ENCODE measurements at places on chromosomes 7 and 10.
A peak's percentile ranks its signal among the peaks of the same experiment; 100 is the strongest.

DNA sequence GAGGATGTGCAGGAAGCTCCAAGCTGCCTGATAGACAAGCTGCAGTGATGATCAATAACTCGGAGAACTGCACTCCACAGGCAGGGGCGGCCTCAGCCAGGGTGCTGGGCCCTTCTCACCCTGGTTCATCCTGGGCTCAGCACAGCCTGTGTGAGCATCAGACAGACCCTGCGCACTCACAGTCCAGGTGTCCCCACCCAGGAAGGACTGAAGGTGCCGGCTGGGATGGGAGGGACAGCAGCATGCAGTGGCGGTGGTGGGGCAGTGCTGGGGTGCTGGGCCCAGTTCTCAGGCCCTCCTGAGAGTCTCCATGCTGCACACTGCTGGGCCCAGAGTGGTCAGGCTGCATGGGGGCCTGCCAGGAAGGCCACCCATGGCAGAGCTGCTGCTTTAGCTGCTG is 74.1 kb downstream of the ITIH5 start:
- DNase-seq = no peak

GRCh38 chr10:60932756-60933155 is 11.2 kb downstream of the RHOBTB1 start:
- no peak for DNase-seq

DNA sequence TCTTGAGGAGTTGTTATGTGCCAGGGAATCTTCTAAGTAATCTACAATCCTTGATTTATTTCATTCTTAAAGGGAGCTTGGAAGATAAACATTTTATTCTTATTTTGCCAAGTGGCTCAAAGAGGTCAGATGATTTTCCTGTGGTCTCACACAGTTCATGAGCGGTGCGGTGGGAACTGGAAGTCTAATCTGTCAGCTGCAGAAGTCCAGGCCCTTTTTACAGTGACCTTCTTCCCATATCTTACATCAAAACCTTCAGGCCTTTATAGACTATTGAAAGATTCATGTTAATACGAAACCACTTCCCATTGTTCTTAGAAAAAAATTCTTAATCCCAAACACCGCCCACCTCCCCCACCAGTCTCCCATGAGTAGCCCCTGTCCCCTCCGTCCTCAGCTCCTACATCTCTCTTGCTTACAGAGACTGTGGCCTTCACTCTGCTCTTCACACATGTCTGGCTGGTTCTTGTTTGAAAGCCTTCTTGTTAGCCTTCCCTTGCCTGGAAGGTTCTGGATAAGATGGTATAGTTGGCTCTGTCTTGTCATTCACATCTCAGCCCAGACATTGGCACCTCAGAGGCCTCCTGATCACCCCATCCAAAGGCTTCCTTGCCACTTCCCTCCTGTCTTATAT is 61.5 kb downstream of the ITGA8 start:
- no peak for DNase-seq

- DNase-seq = peak; percentile 42
Measured at GRCh38 chr10:17026686-17027485, 102.7 kb downstream of the CUBN start.

- DNase-seq = no peak
Measured at GRCh38 chr7:88500131-88500530, 193.4 kb upstream of the STEAP4 start.

- DNase-seq = no peak
Measured at GRCh38 chr10:61359452-61359851, 93.7 kb downstream of the TMEM26 start.

GRCh38 chr10:31619531-31620061 is 300.6 kb downstream of the ZEB1 start:
- DNase-seq = no peak

GRCh38 chr10:119343011-119343601 is 135.7 kb downstream of the GRK5 start:
- no peak for DNase-seq

- DNase-seq = no peak
Measured at GRCh38 chr10:29820890-29821461, 186.2 kb upstream of the SVIL start.

GRCh38 chr10:127928021-127928806 is 21.3 kb downstream of the PTPRE start:
- no peak for DNase-seq

GRCh38 chr7:38318803-38319416 is 45.5 kb upstream of the TARP start:
- DNase-seq = no peak

- no peak for DNase-seq
Measured at GRCh38 chr7:66296557-66296956, 91.4 kb downstream of the TPST1 start.

DNA sequence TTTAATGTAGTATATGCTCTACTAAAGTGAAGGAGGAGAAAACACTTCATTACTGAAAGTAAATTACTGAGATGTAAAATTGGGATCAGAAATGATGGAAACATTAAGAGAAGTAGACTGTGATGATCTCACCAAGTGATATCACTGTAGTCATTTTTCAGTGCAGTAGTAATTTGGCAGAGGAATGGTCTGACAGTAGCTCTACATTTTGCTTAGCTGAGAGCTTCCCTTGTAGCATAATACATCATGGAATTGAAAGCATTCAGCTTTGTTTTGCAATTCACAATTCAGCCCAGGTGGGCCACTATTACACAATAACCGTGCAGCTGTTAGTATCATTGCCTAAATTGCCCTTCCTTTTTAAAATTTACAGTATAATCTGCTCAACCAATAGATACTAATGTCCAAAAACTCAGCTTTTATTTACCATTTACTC is 19.4 kb upstream of the CABCOCO1 start:
- DNase-seq = no peak

- no peak for DNase-seq
Measured at GRCh38 chr7:48962821-48963505, 38.6 kb downstream of the CDC14C start.

- DNase-seq = no peak
Measured at GRCh38 chr7:2192831-2193534, 39.8 kb downstream of the MAD1L1 start.

DNA sequence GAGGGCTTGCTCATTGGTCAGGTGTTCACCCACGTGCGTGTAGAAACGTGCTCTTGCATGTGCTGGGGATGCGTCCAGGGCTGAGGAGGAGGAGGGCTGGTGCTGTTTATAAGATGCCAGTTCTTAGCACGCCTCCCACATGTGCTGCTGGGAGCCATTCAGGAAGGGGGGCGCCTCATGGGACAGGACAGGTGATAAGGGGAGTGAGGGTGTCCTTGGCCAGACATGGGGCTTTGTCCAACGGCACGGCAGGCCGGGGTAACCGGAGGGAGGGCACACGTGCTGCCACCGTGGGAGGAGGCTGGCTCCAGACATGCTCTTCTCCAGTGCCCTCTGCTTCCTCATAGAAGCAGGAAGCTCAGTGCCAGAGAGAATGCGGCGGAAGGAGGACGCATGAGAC is 150.0 kb downstream of the ZMYND11 start:
- no peak for DNase-seq

DNA sequence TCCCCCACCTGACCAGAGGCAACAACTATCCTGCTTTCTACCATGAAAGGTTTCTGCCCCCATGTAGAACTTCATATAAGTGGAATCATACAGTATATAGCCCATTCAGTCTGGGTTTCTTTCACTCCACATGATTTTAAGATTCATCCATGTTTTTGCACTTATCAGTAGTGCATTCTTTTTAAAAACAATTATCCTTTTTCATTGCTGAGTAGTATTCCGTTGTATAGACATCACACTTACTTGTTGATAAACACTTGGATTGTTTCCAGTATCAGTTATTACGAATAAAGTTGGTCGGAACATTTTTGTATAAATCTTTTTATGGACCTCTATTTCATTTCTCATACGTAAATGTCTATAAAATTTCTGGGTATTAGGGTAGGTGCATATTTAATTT is 68.7 kb downstream of the CYCS start:
- no peak for DNase-seq

DNA sequence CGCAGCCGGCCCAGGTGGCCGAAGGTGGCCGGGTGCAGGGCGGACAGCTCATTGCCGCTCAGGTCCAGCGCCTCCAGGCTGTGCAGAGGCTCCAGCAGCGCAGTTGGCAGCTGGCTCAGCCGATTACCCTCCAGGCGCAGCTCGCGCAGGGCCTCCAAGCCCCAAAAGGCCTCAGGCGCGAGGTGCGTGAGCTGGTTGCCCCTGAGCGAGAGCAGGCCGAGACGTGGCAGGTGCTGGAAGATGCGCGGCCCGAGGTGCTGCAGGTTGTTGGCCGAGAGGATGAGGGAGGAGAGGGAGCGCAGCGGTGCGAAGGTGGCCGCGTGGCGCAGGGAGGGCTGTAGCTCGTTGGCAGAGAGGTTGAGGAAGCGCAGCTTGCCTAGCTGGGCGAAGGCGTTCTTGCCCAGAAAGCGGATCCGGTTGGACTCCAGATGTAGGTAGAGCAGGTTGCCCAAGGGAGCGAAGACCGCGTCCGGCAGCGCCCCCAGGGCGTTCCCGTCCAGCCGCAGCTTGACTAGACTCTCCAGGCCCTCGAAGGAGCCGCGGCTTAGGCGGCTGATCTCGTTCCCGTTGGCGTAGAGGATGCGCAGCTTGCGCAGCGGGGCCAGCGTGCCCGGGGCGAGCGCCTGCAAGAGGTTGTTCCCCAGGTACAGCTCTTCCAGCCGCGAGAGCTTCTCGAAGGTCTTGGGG is 923 bp downstream of the TRIL start:
- no peak for DNase-seq

- no peak for DNase-seq
Measured at GRCh38 chr7:14841086-14841485, 61.5 kb downstream of the DGKB start.

DNA sequence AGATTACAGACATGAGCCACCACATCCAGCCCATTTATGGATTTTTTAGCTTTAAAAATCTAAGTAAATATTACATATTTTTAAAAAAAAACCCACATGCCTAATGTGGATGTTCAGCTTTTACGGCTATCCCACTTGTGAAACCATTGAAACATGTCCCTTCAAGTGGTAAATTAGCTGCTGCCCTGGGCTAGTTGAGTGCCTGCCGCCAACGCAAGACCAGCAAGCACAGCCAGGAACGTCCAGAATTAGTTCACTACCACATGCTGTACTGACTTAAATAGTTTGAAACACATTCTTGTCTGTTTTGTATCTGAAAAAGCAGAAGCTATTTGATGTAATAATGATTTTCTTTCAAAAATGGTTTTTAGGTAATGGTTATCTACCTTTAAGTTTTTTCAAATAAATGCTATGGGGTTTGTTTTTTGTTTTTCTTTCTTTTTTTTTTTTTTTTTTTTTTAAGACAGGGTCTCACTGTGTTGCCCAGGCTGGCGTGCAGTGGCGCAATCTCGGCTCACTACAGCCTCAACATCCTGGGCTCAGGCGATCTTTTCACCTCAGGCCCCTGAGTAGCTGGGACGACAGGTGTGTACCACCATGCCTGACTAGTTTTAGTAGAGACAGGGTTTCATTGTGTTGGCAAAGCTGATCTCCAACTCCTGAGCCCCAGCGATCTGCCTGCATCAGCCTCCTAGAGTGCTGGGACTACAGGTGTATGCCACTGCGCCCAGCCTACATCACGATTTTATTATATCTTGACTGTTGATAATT is 57.0 kb downstream of the KLRG2 start:
- no peak for DNase-seq

GRCh38 chr7:102942868-102943267 is 30.1 kb downstream of the LRRC17 start:
- no peak for DNase-seq
